Adrenal gland (tissue), 19 donors: ENCODE measurements at places on chromosomes 2 and 18.
A peak's percentile ranks its signal among the peaks of the same experiment; 100 is the strongest.

DNA sequence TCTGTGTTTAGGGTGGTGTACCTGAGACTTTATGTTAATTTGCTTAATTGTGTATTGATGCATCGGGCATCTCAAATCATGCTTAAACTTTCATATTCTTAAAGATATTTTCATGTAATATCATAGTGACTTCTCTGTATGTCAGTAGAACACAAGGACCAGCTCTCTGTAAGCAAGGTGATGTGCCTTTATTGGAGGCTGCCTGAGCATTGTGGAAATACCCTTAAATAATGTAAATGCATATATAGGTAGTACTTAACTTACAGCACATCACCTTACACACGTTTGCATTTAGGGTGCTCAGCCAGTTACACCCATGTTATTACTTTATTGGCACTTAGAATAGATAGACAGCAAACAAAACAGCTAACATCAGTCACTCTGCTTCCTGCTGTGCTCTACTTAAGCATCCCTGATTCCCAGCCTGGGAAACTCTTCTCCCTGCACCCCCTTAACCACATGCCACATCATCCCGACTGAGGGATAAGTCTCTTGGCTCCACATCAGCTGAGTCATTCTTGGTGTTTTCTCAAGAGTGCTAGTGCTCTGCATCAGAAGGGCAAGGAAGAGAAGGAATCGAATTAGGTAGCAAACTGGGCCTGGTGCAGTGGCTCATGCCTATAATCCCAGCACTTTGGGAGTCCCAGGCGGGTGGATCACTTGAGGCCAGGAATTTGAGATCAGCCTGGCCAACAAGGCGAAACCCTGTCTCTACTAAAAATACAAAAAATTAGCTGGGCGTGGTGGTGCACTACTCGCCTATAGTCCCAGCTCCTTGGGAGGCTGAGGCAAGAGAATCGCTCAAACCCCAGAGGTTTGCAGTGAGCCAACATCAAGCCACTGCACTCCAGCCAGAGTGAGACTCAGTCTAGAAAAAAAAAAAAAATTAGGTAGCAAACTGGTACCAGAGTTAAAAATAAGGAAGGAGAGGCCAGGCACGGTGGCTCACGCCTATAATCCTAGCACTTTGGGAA, 108.7 kb downstream of the MAP3K20 start:
- DNase-seq: peak; percentile 46

- DNase-seq: no peak
Measured at GRCh38 chr2:234368861-234369261, 128.0 kb downstream of the ARL4C start.

DNA sequence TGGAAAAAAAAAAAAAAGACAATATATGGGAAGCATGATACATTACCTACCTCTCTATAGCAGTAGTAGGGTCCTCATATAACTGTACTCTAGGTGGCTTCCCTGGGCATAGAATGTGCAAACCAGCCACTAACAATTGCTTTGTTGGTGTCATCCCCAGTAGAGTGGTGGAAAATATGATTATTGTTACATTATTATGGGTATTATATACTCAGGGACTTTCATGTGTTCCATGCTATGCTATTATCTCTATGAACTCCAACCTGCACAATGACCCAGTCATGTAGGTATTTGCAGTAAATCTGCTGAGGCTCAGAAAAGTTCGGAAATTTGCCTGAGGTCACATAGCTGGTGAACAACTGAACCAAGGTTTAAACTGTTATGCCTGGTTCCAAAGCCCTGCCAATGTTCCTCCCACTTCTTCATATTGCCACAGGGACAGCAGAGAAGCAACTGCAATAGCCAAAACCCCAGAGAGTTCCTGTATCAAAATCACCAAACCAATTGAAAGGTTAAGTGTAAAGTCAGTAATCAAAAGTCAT, 52.6 kb upstream of the MAP4K4 start:
- no peak for DNase-seq

- no peak for DNase-seq
Measured at GRCh38 chr2:208415255-208415654, 8.7 kb downstream of the PTH2R start.

GRCh38 chr2:204877691-204878090, 332.4 kb downstream of the PARD3B start:
- DNase-seq: no peak

DNA sequence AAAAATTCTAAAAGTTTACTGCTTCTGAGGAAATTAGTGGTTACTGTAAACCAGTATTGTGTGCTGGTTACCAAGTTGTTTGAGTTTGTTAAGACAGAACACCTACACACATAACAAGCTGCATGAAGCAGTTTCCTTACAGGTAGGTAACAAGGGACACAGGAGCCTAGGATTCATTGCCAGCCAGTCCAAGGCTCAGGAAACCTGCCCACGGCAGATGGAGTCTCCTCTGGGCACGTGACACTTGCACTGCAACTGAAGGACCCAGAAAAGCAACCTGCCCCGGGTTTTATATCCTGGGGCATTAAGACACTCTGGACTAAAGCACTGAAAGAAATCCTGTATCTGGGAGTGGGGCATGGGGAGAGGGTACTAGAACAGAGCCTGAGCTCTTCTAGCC, 639.3 kb downstream of the ADCYAP1 start:
- DNase-seq: no peak

DNA sequence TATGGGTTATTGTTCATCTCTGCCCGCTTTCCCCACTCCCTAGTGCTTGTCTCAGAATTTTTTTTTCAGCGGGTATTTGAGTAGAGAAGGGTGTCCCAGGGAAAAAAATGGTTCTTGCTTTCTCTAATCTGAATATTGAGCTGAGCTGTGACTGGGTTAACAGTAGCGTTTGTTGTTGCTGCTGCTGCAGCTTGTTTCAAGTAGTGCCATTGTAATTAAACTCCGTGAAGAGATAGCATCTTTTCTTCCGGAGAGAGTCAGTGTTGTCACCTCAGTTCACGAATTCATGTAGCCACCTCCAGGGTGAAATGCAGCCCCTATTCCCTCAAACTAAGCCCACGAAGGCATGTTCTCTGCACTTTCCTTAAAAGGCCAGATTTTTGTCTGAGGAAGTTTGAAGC, 1.5 kb upstream of the AAK1 start:
- DNase-seq: no peak

DNA sequence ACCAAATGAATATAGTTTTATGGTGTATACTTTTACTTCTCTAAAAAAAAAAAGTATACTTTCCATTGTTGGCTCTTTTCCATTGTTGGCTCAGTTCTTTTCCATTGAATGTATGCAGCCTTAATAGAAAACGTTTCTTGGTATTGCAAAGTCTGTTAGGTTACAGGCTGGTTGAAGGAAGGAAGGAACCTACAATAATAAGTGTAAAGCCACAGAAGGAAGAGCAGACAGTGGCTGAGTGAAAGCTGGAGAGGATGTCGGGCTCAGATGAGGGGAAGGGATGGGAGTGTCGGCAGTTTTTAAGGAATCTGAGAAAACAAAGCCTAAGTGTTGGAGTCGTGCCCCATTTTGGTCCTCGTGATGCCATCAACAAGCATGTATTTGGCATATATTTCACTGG, 6.8 kb downstream of the COPS8 start:
- no peak for DNase-seq

DNA sequence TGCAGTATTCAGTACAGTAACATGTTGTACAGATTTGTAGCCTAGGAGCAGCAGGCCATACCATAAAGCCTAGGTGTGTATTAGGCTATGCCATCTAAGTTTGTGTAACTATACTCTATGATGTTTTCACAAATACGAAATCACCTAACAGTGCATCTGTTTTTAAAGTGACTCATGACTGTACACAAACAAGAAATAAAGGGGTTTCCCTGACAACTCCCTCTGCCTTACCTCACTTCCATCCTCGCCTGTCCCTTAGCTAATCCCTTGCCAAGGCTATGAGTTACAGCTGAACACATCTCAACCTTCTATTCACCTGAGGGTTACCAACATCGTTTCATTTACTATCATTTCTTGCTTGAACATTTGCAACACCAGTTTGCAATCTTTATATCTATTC, 78.6 kb upstream of the RPRM start:
- DNase-seq: no peak

DNA sequence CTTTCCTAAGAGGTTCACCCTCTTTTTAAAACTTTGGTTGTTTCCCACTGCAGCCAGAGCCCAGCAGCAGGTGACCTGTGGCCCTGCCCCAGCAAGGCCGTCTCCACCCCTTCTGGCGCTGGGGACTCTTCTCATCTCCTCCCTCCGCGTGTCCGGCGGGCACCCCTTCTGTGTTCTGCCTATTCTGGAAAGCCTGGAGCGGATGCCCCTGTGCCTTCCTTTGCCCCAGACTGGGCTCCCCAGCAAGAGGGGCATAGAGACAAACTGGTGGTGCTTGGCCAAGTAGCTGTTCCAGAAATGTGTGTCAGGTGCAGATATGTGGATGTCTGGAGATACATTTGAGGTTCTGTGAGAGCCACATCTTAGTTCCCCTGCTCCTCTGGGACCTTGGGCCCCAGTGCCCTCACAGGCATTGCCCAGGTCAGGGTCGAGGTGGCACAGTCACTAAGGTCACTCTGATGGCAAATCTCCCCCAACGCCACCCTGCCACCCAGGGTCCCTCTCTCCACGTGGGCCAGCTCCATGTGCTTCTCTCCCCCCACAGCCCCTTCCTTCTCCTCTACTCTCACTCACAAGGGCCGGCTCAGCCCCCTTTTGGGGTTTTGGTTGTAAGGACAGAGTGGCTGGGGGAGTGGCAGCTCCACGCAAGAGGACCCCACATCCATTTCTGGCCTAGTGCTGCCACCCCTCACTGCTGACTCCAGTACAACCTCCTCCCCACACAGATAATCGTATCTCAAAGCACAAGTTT, 35.5 kb upstream of the TAF1B start:
- DNase-seq: no peak

- no peak for DNase-seq
Measured at GRCh38 chr2:59806486-59806885, 747.0 kb downstream of the BCL11A start.

DNA sequence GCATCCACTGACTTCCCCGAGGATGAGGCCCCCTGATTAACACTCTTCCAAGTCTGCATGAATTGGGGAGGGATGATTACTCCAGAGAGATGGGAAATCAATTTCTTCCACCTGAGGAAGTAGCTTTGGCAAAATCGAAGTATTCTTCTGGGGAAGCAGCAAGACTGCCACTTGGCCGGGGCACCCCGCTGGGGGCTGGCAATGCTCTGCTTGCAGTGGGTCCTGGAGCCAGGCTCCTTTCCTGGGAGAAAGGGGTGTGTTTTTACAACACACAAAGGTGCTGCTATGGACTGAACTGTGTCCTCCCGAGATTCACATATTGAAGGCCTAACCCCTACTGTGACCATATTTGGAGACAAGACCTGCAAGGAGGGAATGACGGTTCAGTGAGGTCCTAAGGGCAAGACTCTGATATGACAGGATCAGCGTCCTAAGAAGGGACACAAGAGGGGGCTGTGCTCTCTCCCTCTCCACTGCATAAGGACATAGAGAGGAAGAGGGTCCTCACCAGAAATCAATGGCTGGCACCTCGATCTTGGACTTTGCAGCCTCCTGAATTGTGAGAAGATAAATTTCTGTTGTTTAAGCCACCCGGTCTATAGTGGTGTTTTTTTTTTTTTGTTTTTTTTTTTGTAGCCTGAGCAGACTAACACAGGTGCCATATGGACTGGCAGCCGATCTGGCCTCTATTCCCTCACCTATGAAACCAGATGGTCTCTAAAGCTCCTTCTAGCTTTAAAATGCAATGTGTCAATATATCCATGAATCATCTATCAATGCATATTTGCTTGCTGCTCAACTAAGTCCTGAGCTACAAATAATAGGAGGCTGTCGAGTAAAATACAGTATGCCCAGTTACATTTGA, 3.6 kb upstream of the SMARCAL1 start:
- DNase-seq: no peak
